ENCODE measurements at places on chromosomes 13 and 19.

DNA sequence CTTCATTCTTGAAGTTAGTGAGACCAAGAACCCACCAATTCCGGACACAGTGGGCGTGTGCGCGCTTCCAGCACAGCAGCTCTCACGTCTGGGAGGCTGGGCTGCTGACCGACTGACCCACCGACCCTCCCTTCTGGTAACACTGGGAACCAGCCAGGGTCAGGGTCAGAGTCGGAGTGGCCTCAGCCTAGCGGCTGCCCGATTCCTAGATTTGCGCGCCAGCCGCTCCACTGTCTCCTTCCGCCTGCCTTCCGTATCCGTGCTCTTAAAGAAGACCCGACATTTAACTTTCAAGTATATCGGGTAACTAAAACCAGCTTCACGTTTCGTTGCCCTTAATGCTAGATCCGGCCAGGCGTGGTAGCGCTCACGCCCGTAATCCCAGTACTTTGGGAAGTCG, 41.1 kb downstream of the SERP2 start:
- DNase-seq, result no peak

DNA sequence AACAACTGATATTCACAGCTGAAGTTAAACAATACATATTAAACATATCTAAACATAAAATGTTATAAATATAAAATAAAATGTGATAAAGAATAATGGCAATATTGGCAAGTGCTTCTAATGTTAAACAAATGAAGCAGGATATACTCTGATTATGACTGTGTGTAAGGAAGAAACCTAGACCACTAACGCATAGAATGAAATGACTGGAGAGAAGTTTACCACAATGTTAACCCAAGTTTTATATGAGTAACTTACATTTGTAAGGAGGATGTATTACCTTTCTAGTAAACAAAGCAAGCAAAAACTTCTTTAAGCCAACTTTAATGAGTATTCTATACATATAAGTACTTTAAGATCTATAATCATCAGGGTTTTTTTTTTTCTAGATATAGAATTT, 43.0 kb downstream of the RB1 start:
- no peak for DNase-seq

- DNase-seq, result no peak
Observed at GRCh38 chr19:16626796-16627192, 1.2 kb downstream of the MED26 start.

DNA sequence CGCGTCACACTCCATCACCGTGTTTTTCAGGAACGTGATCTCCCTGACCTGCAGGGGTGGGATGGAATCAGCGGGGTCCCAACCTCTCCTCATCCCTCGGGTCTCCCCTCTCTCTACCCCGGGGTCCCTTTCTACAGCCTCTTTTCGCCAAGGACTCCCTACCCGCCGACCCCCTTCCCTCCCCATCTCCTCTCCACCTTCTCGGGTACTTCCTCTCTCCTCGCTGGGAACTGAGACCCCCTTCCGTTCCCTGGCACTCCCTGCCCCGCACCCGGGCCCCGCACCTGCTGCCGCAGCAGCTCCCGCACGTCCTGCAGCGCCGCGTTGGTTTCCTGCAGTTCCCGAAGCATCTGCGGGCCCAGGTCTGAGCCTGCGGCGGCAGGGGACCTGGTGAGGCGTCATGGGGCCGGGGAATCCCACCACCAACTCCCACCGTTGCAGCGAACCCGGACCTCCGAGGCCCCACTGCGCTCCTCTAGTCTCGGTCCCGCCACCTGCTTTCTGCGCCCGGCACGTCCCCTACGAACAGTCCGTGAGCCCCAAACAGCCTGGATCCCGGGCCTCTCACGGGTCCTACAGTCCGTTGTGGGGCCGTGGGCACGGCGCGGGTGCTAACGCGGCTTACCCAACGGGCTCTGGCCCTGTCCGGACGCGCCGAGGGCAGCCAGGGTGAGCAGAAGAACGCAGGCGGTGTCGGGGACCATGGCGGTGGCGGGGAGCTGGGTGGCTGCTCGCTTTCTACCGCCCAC, at the start of gene COMP:
TSS of gene COMP (minus strand) at position 740 of the 749 bp plus-strand sequence. CDS start at position 704, 36 bp downstream.
- DNase-seq, result no peak

- no peak for DNase-seq
Observed at GRCh38 chr19:10961073-10961860, 437 bp downstream of the SMARCA4 start.

DNA sequence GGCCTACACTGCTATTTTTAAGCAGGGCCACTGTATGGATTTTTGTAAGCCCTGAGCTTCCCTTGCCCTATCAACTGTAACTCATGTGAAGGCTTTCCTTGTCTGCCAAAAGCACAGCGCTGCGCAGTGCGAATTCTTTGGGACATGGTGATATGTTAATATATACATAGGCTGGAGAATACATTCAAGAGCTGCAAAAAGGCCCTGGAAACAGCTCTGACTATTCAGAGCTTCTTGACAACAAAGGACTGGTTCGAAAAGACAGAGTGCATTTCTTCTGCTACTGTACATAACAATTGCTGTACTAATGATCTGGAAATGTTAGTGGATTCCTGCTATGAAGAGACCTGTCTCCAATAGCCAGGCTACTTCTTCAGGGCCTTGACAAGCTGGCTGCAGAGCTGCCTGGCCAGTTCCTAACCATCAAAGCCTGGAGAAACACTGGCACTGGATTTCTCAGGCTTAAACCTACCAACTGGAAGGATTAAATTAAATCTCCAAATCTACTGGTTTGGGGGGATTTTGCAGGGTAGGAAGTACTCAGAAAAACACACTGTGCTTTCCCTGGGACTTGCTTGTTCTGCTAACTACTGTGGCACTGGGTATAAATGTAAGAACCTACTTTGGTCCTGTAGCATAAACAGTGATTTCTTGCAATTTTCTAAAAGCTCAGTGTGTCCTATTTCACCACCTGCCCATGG, 246.9 kb downstream of the DNAJC15 start:
- no peak for DNase-seq

GRCh38 chr13:62512194-62513141, 1096.8 kb upstream of the PCDH20 start:
- no peak for DNase-seq

- DNase-seq, result no peak
Observed at GRCh38 chr13:108306860-108307259, 37.3 kb downstream of the TNFSF13B start.

DNA sequence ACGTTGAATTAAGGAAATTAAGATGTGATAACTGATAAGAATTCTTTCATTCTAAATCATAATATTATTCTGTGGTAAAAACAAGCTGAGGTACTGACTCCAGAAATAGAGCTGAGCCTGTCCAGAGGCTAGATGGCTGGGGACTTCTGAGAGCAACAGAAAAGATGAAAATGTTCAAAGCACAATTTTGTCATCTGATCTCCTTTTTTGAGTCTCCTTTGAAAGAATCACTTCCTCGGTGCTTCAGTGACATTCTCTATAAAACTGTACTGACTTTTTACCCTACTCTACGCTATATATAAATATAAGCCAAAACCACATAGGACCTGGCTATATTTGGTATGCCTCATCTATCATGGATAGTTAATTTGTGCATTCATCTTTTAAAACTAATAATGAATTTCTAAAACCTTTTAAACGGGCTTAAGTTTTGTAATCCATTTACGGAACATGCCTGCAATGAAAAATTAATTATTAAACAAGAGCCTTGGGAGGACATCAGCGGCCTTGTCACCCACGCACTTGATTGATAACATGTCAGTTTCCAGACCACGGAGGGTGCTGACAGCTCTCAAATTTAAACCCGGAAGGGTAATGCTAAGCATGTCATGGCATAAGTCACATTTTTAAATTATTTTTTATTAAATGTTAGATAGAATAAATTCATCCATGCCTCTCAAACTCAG, 235.5 kb downstream of the PCDH9 start:
- no peak for DNase-seq

GRCh38 chr19:44643605-44644401, at the start of gene PVR:
Gene PVR (plus strand): TSS chr19:44643910. CDS start chr19:44644097, 187 bp downstream.
- DNase-seq, result peak; percentile 26

DNA sequence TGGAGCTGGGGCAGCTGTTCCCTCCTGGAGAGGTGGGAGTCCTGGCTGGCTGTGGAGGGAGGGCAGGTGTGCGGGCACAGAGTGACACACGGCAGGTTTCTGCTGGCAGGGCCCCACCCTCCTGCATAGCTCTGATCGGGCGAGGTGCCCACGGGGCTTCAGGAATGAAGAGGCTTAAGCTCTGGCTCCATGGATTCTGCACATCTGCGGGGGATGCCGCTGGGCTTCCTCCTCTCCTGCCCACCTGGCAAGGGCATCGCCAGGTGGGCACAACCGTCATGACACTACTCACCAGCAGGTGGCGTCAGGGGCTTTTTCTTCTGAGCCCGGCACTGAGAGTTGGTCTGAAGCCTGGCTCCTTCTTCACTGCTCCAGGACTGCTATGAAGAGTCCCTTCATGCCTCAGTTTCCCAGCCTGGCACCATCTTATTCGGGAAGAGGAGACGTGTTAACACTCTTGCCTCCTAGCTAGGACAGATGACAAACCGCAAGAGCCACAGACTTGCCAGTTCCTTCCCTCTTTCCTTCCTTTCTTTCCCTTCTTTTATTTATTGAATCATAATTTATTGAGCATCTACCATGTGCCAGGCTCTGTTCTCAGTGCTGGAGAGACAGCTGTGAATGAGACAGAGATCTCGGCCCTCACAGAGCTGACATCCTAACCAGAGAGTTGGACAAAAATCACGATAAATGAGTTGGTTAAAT, 15.2 kb upstream of the PAK4 start:
- DNase-seq, result no peak

DNA sequence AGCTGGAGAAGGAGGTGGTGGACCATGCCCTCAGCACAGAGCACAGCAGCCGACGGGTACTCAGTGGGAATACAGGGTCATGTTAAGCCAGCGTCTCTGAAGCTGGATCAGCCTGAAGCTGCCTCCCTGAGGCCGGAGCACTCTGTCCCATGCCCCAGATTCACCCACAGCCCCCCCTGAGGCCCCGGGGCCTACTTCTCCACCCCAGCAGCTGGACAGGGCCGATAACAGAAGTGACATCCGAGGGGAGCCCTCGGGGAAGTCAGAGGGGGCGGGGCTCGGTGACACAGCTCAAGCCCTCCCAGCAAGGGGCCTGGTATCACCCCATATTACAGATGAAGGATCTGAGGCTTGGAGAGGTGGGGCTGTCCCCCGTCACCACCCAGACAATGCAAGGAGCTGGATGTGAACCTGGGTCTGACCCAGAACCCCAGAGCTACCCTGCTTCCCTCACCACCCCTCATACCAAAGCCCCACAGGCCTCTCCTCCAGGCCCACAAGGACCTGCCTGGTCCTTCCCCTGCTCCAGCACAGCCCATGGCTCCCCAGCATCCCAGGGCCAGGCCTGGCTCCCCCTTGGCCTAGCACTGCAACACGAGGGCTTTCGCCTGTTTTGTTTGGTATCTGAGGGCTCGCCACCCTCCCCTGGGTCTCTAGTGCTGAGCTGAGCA, 5.7 kb downstream of the R3HDM4 start:
- no peak for DNase-seq

GRCh38 chr13:47008318-47008717, 111.5 kb upstream of the HTR2A start:
- DNase-seq, result no peak

DNA sequence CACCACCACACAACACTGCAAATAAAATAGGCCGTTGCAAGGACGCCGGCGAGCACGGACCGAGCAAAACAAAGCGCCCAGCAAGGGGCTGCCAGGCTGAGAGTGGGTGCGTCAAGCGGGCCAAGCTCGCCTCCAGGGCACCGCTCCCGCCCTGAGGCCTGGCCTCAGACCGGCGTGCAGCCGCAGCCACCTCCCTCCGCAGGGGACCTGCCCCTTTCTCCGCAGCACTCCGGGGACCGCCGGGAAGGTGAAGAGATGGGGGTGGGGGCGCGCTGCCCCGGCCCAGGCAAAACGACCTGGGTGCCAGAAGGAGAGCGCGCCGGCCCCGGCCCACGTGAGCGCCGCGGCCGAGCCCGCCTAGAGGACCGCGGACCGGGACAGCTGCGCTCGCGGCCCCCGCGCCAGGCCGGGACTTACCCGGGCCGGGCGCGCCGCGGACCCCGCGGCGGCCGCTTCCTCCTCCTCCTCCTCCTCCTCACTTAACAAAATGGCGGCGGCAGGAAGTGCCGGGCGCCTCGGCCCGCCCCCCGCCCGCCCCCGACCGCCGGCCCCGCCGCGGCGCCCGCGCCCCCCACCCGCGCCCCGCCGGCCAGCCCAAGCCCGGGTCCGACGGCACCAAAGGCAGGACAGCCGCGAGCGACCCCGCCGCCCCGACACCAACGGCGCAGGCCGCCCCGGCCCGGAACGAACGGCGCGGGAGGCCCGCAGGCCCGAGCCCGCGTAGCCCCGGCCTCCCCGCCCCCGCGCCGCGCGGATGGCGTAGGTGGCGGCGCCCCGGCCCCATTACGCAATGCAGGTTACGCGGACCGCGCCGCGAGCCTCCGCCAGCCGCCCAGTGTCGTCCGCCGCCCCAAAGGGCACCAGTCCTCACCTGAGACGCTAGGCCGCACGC, 674 bp downstream of the BRD4 start:
- DNase-seq, result no peak

- DNase-seq, result no peak
Observed at GRCh38 chr19:19304186-19304965, 15.9 kb downstream of the SUGP1 start.

DNA sequence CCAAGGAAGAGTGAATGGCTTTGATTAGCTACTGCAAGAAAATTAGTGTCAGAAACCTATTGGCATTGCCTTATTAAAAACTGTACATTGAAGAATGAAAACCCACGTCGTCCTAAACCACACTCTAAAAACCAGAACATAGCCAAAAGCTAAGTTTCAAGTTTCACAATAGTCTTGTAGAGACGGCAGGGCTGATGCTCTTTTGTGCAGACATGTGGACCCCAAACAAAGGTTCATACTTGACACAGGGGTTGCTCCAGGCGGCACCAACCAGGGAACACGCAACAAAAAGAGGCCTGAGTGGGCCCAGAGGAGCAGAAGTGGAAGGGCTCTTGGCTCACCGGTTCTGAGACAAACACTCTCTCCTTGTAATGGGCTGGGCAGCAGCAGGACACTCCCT, 28.6 kb upstream of the MIR17HG start:
- no peak for DNase-seq

DNA sequence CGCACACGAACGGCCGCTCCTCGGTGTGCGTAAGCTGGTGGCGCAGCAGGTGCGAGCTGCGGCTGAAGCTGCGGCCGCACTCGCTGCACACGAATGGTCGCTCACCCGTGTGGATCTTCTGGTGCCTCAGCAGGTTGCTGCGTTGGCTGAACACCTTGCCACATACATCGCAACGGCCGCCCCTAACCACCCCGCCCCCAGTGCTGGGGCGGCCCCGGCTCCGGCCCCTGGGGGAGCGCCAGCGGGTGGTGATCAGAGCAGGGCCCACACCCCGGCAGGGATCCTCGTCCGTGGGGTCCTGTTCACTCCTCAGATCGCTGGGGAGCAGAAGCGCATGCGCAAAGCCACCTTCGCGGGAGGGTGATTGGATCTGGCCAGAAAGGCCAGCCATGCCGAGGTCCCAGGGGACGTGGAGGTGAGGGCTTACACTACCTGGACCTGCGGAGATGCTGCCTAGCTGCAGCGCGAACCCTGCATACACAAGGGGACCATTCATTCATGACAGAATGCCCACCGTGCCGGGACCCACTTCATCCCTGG, 4.7 kb upstream of the UBE2M start:
- no peak for DNase-seq

- peak; percentile 98 for DNase-seq
Observed at GRCh38 chr19:19192078-19192882, at the start of the genes BORCS8 and RFXANK. Gene BORCS8 (minus strand): TSS chr19:19192152. CDS start chr19:19192117, 35 bp downstream. Gene RFXANK (plus strand): TSS chr19:19192258. CDS start chr19:19193947, 1,689 bp downstream.

- DNase-seq, result no peak
Observed at GRCh38 chr19:45473367-45473681, 5.5 kb downstream of the FOSB start.

- DNase-seq, result no peak
Observed at GRCh38 chr19:33781996-33782395, 14.7 kb upstream of the KCTD15 start.

GRCh38 chr13:50511877-50512341, 331.6 kb downstream of the DLEU7 start:
- DNase-seq, result no peak

All from thoracic aorta (tissue), 2 donors.